ENCODE measurements at places on chromosomes 12 and 14. TPM values are rescaled to one million over a fixed set of nuclear protein-coding genes. Genes with fewer than 3 reads are reported as not detected.

DNA sequence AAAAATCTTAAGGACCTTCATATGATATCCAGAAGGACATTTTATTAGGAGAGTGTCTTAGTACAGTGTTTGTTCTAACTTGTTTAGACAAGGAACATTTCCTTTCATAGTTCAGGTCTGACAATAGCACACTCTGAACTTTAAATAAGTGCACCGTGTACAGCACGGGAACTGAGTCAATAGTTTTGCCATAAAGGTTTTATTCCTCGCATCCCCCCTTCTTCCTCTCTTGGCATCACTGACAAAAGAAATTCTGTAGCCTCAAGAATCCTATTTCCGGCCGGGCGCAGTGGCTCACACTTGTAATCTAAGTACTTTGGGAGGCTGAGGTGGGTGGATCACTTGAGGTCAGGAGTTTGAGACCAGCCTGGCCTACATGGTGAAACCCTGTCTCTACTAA lies 58.3 kb downstream of the TMCC3 start:
- H3K27ac ChIP-seq, result peak overlapping the region; percentile 55
- DNase-seq, result no peak
- no peaks in the 10 kb centered on the region for H3K27me3 ChIP-seq
- no peaks in the 10 kb centered on the region for H3K36me3 ChIP-seq
- H3K4me3 ChIP-seq, result no peak overlapping the region

GRCh38 chr14:20707622-20708021 lies 19.1 kb downstream of the ANG start:
- no peaks in the 10 kb centered on the region for H3K4me1 ChIP-seq
- no peaks in the 10 kb centered on the region for H3K27me3 ChIP-seq

ACOT6 gene
- not detected for total RNA-seq

DNA sequence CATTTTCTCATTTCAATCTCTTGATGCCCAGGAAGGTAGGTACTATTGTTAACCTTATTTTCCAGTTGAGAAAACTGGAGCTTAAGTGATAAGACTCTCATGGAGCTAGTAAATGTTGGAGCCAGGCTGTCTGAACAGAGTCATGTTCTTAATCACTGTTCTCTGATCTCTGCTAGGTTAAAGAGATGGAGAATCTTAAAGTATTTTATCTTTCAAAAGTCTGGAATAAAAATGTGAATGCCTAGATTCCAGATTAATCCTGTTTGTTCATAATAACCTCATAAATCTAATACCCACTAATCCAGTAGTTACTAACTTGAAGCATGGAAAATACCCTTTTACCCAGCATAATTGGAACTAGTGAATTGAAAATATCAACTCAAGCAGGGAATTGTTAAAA lies 341.0 kb upstream of the RGS6 start:
- no peak for DNase-seq
- H3K4me3 ChIP-seq, result no peak overlapping the region
- H3K27me3 ChIP-seq, result no peaks in the 10 kb centered on the region
- H3K27ac ChIP-seq, result no peak overlapping the region
- peaks cover 8% of the 10 kb centered on the region for H3K4me1 ChIP-seq
- no peaks in the 10 kb centered on the region for H3K36me3 ChIP-seq

All from esophagus muscularis mucosa (tissue), 4 donors.